SHP77 (cell line): ENCODE measurements at places on chromosomes 2 and 18.

GRCh38 chr18:22604390-22604985, 186.8 kb upstream of the CTAGE1 start:
- no peak for DNase-seq

- no peak for DNase-seq
These were observed at the start of gene NEU4 for GRCh38 chr2:241808721-241809382. TSS of gene NEU4 (plus strand) at chr2:241809193. CDS start at chr2:241814485, 5,292 bp downstream.

GRCh38 chr2:159046966-159047365, 78.5 kb downstream of the TANC1 start:
- DNase-seq = no peak

- no peak for DNase-seq
These were observed 37.2 kb upstream of the STAT1 start for GRCh38 chr2:191051177-191051576.

GRCh38 chr2:96109361-96109680, 7.0 kb downstream of the ADRA2B start:
- no peak for DNase-seq

DNA sequence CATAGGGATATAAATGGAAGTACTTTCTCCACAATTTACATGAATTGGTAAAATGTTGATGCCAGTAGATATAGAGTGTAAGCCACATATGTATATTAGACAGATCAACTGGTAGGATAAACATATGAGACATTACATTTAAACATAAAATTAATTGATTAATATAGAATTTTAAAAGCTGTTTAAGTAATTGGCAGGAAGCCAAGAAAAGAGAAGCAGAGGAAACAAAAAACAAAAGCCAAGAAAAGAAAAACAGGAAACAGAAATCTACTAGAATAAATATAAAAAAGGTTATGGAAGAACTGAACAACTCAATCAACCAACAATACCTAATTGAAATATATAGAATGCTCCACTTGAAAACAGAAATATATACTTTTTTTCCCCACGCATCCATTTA, 920.1 kb upstream of the TMEFF2 start:
- DNase-seq = no peak

GRCh38 chr2:209553913-209554312, 130.1 kb downstream of the MAP2 start:
- no peak for DNase-seq

GRCh38 chr2:168632709-168633121, 169.7 kb upstream of the NOSTRIN start:
- no peak for DNase-seq

DNA sequence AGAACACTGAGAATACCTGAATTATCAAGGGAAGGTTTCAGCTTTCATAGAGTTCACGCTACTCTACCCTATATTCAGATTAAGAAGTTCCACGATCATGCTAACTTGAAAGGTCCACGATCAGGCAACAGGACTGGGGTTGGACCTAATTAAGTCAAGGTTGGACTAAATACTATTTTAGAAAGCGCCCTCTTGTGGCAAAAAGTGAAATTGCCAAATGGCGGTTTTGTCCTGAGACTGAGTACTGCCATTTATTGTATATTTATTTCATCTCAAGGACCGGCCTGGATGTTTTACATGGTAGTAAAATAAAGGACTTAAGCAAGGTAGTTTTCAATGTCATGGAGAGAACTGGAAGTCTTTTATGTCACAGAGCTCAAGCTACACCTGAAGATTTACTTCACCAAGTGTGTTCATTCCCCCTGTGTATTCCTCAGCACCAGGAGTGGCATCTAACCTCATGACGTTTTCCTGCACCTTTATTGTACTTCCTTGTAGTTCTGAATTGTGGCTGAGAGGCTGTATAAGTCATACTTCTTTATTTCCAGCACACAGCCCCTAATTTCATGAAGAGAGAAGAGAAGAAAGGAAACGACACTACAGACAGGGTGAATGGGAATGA, 56.8 kb downstream of the SRD5A2 start:
- DNase-seq = peak; percentile 25

- DNase-seq = no peak
These were observed 21.5 kb downstream of the CHCHD5 start for GRCh38 chr2:112605926-112606325.

- DNase-seq = no peak
These were observed 59.0 kb upstream of the PARD3B start for GRCh38 chr2:204486321-204486720.

- DNase-seq = peak; percentile 39
These were observed 1.7 kb upstream of the LDLRAD4 start for GRCh38 chr18:13216711-13217465.
